ENCODE measurements at places on chromosomes 2 and 18.

DNA sequence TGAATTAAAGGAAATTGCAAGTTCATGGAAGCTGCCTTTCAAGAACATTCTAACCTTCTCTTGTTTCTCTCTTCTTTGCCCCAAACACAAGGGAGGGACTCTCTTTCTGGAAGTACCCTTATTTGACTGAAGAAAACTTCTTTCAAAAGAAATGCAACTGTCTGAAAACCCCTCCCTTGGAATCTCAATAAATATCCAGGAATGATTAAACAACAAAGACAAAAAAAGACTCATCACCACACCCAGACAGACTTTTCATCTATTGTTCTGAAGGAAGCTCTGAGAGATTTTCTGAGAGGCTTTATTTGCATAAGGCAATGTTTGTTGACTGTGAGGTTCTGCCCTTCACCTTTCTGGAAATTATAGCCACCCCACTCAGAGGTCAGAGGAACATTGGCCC is 1260.9 kb downstream of the LRP1B start:
- DNase-seq = peak; percentile 15

- DNase-seq = no peak
These were observed 99.5 kb upstream of the AGAP1 start for GRCh38 chr2:235394278-235394828.

GRCh38 chr2:207768866-207769596 is 675 bp downstream of the FZD5 start:
- peak; percentile 53 for DNase-seq

GRCh38 chr2:70553334-70553583 is 367 bp downstream of the TGFA start:
- DNase-seq = no peak

GRCh38 chr2:119282146-119282995 is 58.7 kb downstream of the STEAP3 start:
- DNase-seq = no peak

DNA sequence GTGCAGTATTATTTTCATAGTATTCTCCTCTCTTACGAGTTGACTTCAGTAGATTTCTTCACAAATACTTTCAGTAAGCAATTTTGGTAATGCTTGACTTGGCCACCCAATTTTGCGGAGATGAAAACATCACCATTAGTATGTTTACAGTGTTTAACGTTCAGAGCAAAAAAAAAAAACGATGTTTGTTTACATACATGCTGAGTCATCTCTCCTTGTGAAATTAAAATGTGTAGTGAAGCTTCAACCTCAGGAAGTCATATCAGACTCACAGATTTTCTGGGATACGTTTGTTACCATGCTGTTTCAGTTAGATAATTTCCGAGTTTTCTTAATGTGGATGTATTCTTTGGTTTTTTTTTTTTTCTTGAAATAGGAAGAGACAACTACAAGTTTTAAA is 100.1 kb downstream of the CTNNA2 start:
- no peak for DNase-seq

DNA sequence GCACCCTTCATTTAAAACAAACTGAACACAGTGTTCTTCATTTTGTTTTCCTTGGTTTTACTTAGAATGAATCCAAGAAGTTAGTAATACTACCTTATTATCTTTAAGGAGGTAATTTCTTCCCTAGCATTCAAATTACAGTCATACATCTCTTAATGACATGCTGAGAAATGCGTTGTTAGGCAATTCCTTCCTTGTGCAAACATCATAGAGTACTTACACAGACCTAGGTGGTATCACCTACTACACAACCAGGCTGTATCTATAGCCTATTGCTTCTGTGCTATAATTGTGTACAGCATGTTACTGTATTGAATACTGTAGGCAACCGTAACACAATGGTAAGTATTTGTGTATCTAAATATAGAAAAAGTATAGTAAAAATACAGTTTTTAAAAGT is 8.4 kb upstream of the CABYR start:
- DNase-seq = no peak

DNA sequence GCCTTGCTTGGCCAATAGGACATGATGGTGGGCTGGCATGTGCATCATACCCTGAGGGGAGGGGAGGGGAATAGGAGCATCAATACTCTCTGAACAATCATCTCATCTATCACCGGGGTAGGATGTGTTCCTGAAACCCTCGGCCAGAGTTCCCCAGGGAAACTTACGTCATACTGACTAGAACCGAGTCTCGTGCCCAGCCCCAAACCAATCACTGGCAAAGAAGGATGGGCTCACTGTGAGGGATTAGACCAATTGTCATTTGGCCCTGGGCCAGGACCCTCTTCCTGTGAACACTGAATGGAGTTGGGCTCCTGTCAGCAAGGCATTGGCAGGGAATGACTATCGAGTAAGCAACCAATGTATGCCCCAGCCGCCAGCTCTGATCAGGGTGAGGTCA is 261.5 kb downstream of the MYCN start:
- DNase-seq = no peak

DNA sequence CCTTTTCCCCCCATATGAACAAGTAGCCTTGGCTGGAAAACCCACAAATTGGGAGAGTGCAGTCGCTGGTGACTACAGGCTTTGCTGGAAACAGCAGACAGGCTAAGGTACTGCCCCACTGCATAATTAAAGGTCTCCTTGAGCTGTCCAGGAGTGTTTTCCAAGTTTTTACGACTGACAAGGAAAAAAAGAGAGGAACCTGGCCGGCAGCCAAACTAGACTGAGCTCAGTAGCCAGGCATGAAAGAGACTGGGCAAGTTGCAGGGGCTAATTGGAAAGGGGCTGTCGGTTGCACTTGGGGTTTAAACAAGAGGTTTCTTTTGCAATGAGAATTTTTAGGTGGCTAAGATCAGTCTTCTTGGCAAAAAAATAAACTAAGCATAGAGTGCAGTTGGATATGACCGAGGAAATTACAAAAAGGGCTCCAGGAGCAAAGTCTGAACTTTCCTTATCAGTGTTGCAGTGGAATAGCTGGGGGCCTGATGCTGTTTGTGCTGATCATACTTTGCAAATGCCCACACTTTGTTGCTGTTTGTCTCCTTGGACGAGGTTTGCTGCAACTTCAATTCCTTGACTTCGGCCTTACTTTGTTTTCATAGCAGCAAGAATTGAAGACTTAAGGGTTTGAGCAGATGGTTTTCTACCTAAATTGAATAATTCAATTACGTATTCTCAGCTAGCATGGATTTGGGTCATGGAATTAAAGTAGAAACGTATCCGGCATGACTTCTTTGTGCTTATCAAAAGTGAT is 2.1 kb downstream of the GULP1 start:
- peak; percentile 94 for DNase-seq

DNA sequence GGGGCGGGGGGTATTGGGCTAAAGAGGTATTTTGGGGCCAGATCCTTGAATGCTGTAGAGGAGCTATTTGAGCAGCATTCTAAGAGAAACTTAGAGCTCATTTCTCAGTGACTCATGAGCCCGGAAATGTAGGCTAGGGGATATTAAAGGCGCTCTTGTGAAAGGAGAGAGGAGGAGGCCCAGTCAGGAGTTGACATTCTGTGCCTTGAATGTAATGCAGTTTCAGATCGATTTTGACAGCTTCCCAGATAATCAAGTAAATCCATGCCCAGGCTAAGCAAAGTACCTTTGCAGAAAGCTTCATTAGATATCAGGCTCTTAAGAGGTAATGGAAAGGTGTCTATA is 1.5 kb downstream of the CAB39 start:
- peak; percentile 39 for DNase-seq

DNA sequence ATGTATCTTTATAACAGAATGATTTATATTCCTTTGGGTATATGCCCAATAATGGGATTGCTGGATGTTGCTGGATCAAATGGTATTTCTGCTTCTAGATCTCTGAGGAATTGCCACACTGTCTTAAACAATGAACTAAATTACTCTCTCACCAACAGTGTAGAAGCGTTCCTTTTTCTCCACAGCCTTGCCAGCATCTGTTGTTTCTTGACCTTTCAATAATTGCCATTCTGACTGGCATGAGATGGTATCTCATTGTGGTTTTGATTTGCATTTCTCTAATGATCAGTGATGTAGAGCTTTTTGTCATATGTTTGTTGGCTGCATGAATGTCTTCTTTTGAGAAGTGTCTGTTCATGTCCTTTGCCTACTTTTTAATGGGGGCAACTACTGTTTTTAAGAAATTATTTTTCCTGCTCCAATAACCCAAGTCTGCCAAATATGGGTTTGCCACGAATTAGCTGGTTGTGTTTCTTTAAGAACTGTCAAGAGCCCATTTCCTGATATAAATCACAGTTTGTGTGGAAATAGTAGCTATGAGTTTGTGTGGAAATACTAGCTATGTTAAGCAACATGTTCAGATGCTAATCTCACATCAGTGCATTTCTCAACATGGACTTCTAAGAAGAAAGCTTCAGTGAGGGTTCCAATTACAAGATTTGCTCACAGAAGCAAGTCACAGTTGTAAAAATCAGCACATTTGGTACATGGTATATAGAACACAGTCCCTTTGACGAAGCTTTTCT is 259.4 kb downstream of the ANAPC1 start:
- no peak for DNase-seq

DNA sequence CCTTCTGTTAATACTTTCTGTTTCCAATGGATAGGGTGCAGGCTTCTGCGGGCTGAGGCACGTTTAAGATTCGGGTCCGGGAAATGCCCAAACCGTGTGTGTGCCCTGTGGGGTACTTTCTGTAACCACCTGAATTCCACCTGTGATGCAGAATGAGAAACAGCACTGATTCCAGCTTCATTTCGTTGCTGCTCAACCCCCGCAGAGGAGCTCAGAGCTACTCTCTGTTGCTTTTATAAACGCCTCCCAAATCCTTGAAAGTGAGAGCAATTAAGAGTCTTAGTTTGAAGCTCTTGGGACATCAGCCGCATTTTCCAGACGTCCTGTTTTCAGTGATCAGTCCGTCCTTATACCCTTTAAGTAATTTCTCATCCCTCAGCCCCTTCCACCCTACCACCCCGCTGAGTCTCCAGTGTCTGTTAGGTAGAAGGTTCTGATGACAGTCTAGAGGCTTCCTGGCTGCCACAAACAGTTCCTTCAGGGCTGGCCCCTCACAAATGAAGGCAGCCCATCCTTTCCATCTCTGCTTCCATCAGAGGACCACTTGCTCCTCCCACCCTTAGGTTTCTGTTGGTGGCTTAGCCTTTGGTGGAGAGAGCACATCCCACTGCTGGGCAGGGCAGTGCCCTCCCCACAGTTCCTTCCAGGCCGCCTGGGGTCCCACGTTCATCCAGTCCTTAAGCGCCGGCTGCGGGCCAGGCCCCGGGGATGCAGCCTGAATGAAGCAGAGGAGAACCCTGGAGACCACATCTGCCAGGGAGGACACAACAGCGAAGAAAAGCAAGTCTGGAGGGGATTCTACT is 230.1 kb downstream of the SEPTIN10 start:
- no peak for DNase-seq

GRCh38 chr2:81412681-81413080 is 1108.1 kb upstream of the LRRTM1 start:
- DNase-seq = no peak

- DNase-seq = no peak
These were observed 16.8 kb upstream of the MBOAT2 start for GRCh38 chr2:9020267-9020666.

DNA sequence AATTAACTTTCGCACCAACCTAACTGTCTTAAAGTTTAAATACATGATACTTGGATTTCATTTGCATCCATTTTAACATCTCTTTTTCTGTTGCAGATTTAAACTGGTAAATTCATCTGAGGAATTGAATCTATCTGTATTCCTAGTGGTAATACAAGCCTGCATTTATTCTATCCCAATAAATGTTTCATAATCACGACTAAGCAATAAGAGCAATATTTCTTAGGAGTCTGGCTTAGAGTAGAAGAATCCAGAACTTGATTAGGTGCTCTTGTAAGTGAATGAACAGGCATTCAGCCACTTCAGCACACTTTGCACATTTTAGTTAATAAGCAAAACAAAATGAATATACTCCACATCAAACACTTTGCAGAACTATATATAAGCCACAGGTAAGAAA is 27.0 kb downstream of the MSH6 start:
- DNase-seq = no peak

DNA sequence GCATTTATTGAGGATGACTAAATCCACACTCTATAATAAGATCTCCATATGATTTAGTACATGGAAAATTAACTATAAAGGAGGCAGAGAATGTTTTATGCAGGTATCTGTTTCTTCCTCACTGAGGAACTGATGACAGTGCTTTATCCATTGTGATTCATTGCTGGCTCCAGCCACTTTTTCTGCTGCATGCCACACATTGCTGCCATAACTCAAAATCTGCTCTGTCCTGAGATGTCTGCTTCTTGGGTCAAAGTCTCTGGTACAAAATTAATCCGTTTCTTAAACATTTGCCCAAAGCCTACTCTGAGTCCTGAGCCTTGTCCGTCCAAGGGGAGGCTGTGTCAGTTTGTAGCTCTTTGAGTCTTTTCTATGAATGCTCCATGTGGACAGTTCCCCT is 15.5 kb upstream of the ARHGAP28 start:
- no peak for DNase-seq

GRCh38 chr2:96088340-96089335 is 27.7 kb downstream of the ADRA2B start:
- no peak for DNase-seq

DNA sequence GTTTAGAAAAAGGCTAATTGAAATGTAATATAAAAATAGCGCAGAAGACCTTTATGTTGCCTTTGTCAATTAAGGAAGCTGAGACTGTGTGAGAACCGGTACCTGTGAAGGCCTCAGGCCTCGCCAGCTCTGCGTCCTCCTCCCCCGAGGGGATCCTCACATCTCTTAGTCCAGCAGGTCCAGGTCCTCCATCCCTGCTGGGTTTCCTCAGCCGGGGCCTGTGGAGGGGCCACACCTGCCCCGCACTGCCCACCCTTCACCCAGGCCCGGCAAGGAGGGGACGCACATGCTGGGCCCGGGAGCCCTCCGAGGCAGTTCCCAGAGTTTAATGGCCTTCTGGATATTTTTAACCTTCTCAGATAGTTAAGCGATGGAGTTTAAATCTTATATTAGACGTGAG is 3.5 kb downstream of the KCNG2 start:
- DNase-seq = no peak

- no peak for DNase-seq
These were observed 8.8 kb upstream of the AQP4 start for GRCh38 chr18:26874283-26874682.

GRCh38 chr2:64944484-64944883 is 44.7 kb upstream of the SLC1A4 start:
- no peak for DNase-seq

DNA sequence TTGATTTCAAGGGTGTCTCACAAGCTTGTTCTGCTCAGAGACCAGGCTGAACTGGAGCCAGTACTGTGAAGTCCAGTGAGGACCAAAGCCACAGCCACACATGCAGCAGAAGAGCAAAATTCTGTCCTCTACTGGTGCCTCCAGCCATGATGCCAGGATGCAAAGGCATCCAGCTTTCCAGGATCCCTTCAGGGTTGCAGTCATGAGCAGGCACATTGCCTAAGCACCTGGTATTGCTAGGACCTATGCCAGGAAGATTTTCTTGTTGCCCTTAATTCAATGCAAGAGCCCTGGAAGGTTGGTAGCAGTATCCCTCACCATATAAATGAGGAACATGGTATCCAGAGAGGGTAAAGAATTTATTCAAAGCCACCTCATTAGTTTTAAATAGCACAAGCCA is 78.9 kb upstream of the CYRIA start:
- DNase-seq = no peak

- no peak for DNase-seq
These were observed 108.5 kb downstream of the ABCA12 start for GRCh38 chr2:215029936-215030335.

Data from HAP-1 (cell line).